Right forelimb (tissue), 1 donor: ENCODE measurements at places on chromosomes 5 and 9.
A peak's percentile ranks its signal among the peaks of the same experiment; 100 is the strongest.

DNA sequence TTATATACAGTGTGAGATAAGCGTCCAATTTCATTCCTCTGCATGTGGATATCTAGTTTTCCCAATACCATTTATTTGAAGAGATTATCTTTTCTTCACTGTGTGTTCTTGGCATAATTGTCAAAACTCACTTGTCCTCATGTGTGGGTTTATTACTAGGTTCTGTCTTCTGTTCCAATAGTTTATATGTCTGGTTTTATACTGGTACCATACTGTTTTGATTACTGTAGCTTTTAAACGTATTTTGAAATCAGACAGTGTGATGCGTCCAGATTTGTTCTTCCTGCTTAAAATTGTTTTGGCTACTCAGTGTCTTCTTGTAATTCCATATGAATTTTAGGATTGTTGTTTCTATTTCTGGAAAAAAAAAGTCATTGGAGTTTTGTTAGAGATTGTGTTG, 10.2 kb downstream of the NDUFAF2 start:
- no peak for DNase-seq

- no peak for DNase-seq
Observed at GRCh38 chr5:141743866-141744272, 61.8 kb upstream of the ARAP3 start.

DNA sequence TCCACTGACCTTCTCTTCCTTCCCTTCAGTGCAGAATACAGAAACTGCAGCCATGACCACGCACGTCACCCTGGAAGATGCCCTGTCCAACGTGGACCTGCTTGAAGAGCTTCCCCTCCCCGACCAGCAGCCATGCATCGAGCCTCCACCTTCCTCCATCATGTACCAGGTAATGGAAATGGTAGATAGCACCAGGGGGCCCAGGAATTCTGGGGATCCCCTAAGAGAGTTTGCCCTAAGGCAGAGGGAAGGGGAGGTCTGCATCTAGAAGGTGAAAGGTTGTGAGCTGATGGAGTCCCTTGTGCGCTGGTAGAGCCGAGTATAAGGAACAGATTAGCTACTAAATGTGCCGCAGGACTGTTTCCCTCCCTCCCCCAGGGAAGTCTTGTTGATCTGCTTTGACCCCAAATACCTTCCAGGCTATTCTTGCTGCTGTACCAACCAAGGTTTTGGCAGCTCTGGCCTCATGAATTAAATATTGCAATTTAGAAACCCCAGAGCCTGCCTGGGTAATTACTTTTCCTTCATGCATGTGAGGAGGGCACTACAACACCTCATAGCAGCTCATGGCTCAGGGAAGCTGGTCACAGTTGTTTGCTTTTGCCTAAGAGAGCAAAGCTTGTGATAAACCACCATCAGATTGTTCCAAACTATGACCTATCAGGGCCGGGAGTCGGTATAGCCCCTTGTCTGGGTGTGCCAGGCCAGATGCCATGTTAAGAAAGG, 19.6 kb downstream of the CYFIP2 start:
- no peak for DNase-seq

DNA sequence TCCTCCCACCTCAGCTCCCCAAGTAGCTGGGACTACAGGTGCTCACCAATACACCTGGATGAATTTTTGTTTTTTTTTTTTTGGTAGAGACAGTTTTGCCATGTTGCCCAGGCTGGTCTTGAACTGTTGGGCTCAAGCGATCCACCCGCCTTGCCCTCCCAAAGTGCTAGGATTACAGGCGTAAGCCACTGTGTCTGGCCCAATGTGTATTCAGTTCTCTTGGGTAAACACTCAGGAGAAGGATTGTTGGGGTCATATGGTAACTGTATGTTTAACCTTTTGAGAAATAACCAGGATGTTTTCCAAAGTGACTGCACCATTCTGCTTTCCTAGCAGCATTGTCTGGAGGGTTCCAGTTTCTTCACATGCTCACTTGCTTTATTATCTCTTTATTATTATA, 67.4 kb downstream of the TNPO1 start:
- DNase-seq = no peak

DNA sequence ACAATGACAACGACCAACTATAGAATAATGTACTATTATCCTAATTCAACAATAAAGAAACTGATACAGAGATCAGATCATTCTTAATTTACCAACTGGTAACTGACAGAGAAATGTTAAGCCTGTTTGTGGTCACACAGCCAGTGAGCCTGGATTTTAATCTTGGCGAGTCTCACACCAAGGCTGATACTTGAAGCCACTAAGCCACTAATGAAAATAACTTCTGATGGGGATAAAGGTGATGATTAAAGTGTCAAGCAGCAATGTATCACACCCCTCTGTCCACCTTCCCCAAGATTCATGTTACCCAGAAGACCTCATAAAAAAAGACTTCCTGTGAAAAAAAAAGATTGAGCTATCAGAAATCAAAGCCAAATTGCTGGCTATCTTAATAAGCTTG, 350.5 kb downstream of the SPOCK1 start:
- no peak for DNase-seq

DNA sequence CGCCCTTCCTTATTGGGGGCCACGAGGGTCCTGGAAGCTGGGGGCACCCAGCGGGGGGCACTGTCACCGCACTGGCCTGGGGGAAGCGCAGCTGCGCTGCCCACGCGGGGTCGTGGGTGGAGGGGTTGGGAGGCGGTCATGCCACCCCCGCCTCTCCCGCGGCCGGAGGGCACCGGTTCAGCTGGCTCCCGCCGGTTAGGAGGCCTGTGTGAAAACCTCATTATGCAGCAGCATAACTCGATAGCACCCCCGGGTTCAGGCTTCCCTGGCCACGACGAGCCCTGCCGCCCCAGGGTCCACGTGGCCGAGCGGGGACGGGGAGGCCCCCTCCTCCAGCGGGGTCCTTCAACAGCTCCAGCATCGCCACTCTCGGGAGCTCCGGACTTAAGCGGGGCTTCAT, 91.2 kb upstream of the ERCC6L2 start:
- DNase-seq = no peak

GRCh38 chr5:128015978-128016377, 67.6 kb upstream of the SLC12A2 start:
- DNase-seq = no peak

- no peak for DNase-seq
Observed at GRCh38 chr5:62680121-62680520, 101.5 kb downstream of the LRRC70 start.

GRCh38 chr9:106761493-106761892, 101.5 kb upstream of the ZNF462 start:
- no peak for DNase-seq

DNA sequence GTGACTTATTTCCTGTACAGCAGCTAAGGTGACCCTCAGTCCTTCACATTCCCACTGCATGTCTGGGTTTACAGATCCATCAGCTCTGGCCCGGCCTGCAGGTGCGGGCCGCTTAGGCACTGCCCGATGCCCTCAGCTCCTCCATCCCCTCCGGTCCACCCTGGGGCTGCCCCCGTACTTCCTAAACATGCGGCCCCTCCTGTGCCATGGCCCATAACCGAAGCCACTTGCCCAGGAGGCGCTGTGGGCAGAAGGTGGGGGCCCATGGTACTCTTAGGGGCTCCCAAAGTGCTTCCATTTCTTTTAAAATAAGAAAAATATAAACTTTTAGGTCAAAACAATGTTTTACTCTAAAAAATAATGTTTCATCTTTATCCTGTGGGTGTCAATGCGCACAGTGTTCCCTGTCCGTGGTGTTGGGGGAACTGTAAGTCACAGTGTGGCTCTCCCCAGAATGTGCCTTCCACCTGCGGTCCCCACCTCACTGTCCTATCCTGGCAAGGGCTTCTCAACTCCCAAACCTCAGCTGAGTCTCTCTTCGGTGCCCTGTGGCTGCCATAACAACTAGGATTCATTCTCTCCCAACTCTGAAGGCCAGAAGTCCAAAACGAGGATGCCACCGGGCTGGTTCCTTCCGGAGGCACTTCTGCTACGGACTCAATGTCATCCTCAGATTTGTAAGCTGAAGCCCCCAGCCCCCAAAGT, 132.7 kb upstream of the LPCAT1 start:
- DNase-seq = peak; percentile 36

GRCh38 chr5:41918105-41918504, 7.0 kb upstream of the FBXO4 start:
- no peak for DNase-seq

GRCh38 chr5:1108023-1108864, 3.6 kb downstream of the SLC12A7 start:
- no peak for DNase-seq

GRCh38 chr9:98796364-98797101, at the start of gene ANKS6:
ANKS6 (minus strand) TSS chr9:98796555; CDS start chr9:98796491, 64 bp downstream.
- DNase-seq = peak; percentile 91

GRCh38 chr9:34995670-34996060, 6.1 kb downstream of the DNAJB5 start:
- no peak for DNase-seq

DNA sequence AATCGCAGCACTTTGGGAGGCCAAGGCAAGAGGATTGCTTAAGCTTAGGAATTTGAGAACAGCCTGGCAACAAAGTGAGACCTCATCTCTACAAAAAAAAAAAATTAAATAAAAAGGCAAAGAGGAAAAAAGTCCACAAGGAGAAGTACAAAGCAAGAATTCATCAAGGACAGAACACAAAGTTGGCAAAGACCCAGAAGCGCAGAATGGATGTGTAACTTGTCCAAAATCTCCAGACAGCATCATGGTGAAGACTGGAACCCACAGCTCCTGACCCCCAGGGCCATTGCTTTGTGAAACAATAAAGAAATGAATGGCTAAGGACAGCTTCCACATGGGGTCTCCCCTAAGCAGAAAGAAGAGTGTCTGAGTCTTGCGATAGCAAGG, 7.8 kb downstream of the HSD17B3 start:
- DNase-seq = no peak

GRCh38 chr5:1488882-1489680, 34.7 kb downstream of the LPCAT1 start:
- no peak for DNase-seq

DNA sequence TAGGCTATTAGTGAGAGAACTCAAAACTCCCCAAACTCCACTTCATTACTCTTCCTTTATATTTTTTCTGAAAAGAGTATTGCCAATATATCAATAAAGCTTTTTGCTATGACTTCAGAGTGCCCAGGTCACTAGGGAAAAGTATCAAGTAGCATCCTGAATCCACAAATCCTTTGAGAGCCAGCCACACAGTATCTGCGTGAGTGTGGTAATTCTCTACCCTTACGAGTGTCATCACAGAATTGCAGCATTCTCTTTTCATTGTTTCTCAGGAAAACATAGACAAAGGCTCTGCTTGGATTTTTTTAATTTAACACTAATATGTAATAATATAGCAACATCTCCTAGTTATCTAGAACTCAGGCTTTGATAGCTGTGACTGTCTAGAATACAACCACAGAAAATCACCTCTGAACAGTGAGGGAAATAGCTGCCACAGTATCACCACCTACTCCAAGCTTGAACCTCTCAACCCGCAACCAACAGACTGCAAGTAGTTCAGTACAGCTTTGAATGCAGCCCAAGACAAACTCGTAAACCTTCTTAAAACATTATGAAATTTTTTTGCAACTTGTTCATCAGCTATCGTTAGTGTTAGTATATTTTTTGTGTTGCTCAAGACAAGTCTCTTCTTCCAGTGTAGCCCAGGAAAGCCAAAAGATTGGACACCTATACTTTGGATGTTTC, 79.3 kb upstream of the CCDC152 start:
- no peak for DNase-seq

GRCh38 chr9:96665789-96666188, 10.7 kb upstream of the PRXL2C start:
- DNase-seq = no peak

DNA sequence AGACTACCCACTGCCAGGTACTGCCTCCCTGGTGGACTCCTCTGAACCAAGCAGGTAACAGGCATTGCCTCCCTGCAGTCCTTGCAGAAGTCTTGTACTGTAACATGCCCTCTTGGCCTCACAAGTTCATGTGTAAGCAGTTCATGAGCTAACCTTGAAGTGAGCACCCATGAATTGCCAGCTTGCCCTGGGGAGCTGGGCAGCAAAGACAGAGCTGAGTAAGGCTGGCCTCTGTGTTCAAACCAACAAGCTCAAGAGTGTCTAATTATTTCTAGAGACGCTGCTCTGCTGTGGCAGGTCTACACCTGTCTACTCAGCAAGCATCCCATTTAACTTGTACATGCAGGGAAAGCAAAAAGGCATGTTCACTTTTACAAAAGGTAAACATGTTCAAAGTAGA, 113.5 kb downstream of the FEM1C start:
- no peak for DNase-seq

DNA sequence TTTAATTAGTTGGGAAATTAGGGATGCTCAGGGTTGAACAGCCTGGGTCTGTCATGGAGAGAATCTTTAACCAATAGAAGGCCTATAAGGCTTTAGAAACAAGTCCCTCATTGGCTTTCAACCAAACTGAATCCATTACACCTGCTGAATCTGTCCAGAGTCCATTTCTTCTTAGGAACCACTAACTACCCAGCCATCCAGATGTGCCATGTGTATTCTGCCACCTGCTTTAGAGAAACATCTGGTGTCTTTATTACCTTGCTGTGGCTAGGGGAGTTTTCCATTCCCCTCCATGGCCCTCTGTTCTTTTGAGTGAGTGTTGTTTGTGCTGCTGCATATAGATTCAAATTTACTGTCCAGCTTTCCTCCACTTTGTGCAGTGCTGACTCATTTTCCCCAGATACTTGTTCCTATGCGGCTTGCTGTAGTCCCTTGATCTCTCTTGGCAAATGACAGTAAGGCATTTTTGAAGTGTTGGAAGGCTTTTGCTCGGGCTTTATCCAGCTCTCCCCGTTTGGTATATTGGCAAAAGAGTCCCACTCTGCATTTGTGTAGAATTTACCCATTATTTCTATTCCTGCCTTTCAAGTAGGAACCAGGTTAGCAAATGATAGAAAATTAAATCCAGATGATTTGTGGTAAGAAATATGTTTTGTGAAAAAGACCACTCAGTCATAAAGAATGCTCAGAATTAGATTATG, 54.6 kb downstream of the NLN start:
- DNase-seq = no peak

- DNase-seq = peak; percentile 78
Observed at GRCh38 chr5:172455511-172456061, 1.3 kb upstream of the SH3PXD2B start.

GRCh38 chr5:116046823-116047222, 14.6 kb downstream of the ARL14EPL start:
- DNase-seq = no peak

GRCh38 chr5:143244000-143244736, 159.3 kb downstream of the NR3C1 start:
- peak; percentile 65 for DNase-seq

GRCh38 chr5:86465052-86465838, 152.5 kb upstream of the COX7C start:
- DNase-seq = no peak

DNA sequence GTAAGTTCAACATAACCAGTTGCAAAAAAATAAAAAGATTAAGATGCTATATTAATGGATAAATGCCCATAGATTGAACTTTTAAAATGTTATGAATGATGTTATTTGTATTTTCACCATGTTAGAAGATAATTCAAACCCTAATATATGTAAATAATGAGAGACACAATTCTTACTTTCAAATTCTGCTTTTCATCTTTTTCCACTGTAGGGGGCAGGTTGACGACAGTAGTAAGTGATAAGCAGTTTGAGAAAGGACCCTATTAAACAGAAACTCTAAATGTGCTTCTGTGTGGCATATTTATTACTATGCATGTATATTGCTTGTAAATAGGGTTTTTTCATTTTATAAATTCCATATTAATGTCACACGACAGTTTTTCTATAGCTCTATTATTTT, 591.1 kb downstream of the SEMA5A start:
- no peak for DNase-seq
